GM23248 (cell line): ENCODE measurements at places on chromosomes 11 and 22.

DNA sequence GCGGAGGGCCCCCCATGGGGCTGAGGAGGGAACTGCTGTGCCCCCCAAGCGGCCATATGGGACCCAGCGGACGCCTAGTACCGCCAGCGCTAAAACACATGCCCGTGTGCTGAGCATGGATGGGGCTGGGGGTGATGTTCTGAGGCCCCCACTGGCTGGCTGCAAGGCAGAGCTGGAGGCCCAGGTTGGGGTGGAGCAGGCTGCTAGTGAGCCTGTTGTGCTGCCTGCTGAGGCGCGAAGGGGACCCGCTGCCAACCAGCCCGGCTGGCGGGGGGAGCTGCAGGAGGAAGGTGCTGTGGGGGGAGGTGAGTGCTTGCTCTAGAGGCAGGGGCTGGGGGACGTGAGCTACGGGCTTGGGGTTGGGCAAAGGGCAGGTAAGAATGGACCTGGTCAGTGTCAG, 3.2 kb downstream of the PCNX3 start:
- DNase-seq = no peak

- DNase-seq = no peak
These were observed at the start of gene ANKRD13D for GRCh38 chr11:67289226-67289650. ANKRD13D (plus strand) TSS chr11:67289303; CDS start chr11:67289461, 158 bp downstream.

DNA sequence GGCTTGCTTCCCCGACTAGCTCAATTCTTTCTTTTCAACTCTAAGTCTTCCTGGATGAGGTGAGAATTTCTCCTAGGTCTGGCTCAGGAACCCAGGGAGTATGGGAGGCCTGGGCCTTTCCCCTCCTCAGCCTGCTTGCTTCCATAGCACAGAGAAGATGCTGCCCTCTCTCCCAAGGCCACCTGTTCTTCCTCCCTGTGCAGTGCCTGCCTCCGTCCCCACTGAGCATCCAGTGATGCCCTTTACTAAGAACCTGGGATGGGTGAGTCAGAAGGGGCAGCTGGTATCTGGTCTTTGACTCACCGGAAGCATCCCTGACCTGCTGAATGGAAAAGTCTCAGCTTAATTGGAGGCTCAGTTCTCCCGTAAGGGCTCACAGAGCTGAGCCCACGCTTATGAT, 607.9 kb downstream of the BUD13 start:
- no peak for DNase-seq

- peak; percentile 34 for DNase-seq
These were observed 11.1 kb downstream of the YAP1 start for GRCh38 chr11:102121329-102121728.

DNA sequence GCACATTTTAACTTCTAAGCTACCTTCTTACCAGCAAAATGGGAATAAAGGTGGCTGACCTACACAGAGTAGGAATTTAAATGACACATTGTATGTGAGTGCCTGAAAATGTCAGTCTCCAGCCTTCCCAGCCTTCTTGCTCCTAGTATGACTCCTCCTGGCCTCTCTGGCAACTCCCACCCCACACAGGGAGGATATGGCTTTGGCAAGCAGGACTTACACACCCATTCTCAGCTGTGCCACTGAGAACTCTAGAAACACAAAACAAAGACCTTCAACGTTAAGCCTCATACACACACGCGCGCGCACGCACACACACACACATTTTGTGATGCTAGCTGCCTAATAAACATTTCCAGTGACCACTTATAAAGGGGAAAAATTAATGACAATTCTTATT, 65.8 kb downstream of the PACSIN2 start:
- DNase-seq = peak; percentile 91

DNA sequence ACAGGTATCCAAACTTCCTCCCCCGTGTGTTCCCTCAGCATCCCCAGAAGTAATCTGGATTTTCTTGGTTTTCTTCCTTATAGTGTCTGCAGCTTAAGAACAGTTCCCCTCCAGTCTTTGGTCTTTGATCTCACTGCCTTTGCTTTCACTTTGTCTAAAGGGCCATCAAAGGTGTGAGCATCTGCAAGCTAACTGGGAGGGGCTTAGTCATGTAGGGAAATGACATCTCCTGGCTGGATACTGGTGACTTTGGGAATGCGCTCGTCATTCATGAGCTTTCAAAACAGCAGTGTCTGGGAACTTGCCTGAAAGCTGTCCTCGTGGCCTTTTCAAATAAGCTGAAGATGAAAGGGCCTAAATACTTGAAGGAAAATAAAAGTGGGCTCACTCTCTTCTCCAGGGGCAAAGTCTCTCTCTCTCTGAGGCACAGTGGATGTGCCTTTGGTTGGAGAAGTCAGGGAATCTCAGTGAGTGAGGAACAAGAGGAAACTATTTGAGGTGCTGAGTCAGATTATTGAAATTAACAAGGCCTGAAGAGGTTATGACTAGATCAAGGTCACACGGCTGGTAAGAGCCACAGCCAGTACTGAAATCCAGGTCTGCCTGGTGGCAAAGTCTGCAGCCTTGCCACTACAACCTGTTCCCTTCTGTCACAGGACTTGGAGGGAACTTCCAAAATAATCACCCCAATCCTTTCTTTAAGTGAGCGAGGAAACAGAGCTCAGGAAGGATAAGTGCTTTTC, 45.6 kb upstream of the TENM4 start:
- DNase-seq = no peak

DNA sequence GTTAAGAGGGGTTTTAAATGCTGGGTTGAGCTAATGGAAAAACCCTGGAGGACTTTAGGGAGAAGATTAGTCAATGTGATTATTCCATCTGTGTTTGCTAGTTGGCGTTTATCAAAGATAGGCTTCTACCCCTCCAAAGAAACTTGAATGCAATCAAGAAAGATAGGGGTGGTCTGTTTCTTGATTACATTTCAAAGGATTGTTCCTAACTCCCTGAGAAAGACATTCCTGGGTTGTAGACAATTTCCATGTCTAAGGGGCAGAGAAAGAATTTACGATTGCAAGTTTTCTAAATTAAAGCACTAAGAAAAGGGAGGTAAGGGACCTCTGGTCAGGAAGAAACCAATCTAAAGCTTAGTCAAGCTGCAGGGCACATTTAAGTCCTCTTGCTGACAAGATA, 2268.7 kb downstream of the LRRC4C start:
- DNase-seq = no peak

DNA sequence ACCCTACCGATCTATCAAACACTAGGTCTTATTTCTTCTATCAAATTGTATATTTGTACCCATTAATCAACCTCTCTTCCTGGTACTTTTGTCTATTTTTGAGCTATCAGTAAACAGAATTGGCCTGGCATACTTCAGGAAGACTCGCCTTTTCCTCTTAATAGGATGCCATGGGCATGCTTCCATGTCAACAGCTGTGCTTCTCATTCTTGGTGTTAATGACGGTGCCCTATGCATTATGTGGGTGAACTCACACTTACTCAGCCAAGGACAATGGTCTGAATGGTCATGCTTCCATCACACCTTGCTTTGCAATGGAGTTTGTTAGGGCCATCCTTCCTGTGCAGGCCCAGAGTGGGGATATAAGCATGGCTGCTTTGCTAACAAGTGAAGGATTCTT, 521.8 kb downstream of the MIAT start:
- no peak for DNase-seq

DNA sequence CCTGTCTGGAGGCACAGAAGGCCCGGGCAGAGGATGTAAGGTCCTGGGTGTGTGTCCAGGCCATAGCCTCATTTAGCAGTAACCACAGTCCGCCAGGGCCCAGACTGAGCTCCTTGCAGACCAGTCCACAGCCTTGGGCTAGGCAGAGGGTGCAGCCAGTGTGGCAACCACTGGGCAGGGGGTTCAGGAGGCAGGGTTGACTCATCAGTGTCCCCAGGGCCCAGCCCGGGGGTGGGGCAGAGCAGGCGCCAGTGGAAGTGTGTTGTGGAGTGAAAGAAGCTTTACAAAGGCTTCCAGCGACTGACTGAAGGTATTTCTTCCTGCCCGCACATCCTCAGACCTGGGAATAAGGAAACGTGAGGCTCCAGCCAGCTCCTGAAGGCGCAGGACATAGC, 27.7 kb upstream of the WNT11 start:
- DNase-seq = peak; percentile 30

- no peak for DNase-seq
These were observed 35.2 kb upstream of the FADD start for GRCh38 chr11:70167723-70168404.

GRCh38 chr22:34017205-34017604, 96.9 kb upstream of the LARGE1 start:
- DNase-seq = no peak

DNA sequence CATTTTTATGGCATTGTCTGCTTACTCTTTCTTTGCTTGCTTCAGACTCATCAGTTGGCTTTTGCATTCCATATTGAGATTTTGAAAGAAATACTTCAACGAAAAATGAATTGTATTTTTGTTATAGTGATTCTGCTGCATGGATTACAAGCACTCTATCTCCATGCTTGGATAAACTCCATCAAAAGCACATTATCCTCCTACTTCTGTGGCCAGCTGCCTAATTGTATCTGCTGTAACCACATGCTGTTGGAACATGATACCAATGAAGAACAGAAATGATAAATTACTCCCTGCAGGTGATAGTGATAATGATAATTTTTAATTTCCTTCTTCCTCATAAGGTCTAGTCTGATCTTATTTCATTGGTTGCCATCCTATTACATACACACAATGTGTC, 100.8 kb downstream of the PRMT3 start:
- no peak for DNase-seq

DNA sequence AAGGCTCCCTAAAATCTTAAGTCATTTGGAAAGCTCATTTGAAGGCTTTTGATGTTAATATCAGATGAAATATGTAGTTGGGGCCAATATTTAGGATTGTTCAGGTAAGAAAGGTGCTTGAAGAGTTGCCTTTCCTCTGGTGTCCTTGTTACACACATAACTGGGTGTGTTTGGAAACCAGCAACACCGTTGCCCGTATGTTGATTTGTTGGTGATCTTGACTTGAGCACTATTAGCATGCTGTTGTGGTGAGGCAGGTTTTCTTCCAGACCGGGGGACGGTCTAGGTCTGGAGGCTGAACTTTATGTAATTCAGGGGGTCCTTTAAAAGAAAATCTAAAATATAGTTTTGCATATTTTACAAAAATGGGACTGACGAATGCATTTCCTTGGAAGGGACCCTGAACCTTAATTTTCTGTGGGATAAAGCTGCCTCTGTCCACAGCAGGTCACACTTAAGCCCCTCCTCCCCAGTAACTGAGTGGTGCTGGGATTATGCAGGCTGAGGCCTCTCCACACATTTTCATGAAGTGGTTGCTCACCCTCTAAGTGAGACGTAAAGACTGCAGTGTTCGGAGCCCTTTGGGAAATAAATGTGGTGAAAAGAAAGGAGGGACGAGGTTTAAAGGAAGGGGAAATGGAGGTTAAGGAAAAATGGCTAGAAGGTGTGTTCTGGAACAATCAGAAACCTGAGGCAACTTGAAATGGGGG, 1.8 kb downstream of the YWHAH start:
- peak; percentile 27 for DNase-seq

GRCh38 chr11:72226701-72227100, 2.1 kb downstream of the INPPL1 start:
- DNase-seq = no peak

DNA sequence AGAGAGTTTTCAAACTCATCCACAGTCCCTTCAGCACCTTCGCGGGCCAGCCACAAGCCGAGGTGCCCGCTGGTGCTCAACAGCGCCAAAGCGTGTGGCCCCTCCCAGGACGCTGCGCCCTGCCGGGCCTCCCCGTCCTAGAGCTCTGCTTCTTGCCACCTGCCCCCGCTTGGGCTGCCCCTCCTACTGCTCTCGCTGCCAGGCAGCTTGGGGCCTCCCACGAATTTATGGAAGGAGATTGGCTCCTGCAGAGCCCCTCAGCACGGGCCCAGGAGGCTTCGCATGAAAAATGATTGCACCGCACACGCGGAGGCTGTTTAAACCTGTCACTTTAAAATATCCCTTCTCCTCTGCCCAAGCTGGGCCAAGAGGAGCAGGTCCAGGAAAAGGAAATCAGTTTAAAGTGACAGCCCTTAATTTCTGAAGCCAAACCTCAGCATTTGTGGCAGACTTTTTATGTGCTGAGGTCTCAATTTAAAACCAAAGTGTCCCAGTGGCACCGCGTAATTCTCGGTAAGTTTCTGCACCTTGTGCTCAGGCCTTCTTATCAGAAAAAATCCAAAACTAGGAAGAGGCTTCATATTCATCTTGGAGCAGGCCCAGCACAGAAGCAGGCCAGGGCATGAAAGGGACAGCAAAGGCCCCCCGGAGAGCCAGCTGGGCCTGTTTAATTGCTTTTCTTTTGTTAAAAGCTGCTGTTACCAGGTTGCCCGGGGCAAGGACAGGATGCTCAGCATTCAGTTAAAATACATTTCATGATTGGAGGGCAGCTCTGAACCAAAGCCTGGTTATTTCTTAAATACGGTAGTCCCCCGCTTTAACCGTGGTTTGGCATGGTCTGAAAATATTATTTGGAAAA, 303.6 kb downstream of the OPCML start:
- DNase-seq = no peak

DNA sequence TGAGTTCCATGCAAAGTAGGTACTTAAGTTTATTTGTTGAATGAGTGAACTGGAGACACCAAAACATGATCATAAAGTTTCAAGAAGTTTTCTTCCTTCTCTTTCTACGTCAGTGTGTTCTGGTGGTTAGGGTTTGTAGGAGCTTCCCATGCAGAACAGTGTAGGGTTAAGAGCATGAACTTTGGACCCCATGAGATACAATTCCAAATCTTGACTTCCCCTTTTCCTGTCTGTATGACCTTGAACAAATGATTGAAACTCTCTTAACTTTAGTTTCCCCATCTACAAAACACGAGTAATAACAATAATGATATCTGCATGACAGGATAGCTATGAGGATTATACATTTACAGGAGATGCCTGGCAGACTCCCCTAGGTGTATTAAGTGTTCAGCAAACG, 41.0 kb upstream of the TENM4 start:
- DNase-seq = no peak

DNA sequence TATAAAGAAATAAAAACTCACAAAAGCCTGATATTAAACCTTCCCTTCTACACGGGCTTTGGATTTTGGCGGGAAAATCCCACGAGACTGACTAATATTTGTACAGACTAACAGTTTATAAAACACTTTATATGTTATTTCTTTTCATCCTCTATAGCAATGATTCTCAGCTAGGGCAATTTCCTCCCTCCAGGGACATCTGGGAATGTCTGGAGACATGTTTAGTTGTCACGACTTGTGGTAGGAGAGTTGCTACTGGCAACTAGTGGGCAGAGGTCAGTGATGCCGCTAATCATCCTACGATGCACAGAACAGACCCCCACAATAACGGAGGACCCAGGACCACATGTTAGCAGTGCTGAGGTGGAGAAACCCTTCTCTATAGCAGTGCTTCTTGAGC, 304.8 kb upstream of the PITPNB start:
- no peak for DNase-seq
